AG09309 (cell line): ENCODE measurements at places on chromosomes 12 and 14.

DNA sequence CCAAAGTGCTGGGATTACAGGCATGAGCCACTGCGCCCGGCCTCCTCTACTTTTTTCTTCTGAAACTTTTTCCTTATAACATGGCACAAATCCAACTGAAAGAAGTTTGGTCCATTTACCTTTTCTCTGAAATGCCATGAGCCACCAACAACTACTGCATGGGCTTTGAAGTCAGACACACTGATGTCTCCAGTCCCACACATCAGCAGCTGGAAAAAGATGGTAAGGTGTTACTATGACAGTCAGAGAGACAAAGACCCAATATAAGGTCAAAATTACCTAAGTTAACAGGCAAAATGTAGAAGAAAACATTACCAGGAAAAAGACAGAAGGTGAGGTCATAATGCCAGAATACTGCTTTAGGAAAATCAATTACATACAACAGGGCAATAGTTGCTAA, 48.2 kb downstream of the AREL1 start:
- DNase-seq, result no peak

- no peak for DNase-seq
These were observed 106.9 kb upstream of the KRAS start for GRCh38 chr12:25357595-25357994.

- no peak for DNase-seq
These were observed 48.1 kb downstream of the EPS8 start for GRCh38 chr12:15741082-15741481.

DNA sequence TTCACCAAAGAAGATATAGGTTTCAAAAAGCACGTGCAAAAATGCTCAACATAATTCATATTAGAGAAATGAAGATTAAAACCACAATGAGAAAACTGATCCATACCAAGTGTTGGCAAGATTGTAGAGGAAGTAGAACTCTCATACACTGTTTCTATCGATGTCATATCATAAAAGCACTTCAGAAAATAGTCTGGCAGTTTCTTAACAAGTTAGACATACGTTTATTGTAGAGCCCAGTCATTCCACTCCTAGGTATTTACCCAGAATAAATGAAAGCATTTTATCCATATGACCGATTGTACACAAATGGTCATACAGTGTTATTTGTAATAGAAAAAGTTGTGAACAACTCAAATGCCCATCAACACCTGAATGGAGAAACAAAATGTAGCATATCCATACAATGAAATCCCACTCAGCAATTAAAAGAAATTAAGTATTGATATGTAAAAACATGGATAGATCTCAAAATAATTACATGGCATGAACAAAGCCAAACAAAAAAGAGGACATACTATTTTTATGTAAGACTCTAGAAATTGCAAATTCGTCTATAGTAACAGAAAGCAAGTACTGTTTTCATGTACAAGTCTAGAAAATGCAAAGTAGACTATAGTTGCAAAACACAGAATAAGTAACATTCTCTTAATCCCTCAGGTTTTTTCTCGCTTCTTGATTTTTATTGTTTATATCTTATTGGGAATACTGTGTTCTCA, 41.0 kb downstream of the USP15 start:
- DNase-seq, result no peak

DNA sequence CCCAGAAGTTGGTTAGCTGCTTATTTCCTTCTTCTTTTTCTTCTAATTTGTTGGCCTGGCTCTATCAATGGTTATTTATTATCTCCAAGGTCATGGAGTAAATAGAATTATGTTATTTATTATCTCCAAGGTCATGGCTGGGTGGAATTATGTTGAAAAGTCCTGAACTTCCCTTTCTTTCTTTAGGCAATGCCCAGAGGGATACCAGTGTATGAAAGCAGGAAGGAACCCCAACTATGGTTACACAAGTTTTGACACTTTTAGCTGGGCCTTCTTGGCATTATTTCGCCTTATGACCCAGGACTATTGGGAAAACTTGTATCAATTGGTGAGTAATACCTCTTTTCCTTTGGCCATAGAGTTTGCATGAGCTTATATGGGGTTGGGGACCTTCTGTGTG, 111.6 kb downstream of the SCN8A start:
- DNase-seq, result no peak

- no peak for DNase-seq
These were observed 26.9 kb downstream of the BATF start for GRCh38 chr14:75549169-75549568.

DNA sequence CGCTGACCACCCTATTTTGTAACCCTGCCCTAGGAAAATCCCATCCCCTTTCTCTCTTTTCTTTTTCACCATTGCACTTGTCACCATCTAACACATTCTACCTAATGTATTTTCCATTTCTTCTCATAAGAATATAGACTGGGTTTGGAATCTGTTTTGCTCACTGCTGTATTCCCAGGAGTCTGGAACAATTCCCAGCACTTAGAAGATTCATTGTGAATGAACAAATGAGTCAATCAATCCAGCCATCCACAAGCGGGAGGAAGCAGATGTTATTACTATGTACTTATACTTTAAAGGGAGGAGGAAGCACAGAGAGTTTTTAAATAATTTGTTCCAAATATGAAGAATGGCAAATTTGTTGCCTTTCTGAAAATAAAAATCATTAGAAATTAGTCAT, 142.1 kb downstream of the KIF21A start:
- DNase-seq, result peak; percentile 2

- DNase-seq, result peak; percentile 46
These were observed 15.5 kb downstream of the TRMT5 start for GRCh38 chr14:60965402-60965801.

- no peak for DNase-seq
These were observed 55.2 kb downstream of the SIX1 start for GRCh38 chr14:60594062-60594461.

DNA sequence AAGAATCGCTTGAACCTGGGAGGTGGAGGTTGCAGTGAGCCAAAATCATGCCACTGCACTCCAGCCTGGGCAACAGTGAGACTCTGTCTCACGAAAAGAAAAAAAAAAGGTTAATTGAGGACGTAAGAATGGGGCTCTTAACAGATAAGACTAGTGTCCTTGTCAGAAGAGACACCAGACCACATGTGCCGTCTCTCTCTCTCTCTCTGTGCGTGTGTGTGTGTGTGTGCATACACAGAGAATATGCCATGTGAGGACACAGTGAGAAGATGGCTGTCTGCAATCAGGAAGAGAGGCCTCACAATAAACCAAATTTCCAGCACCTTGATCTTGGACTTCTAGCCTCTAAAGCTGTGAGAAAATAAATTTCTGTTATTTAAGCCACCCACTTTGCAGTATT, 11.7 kb upstream of the ERC1 start:
- DNase-seq, result no peak

DNA sequence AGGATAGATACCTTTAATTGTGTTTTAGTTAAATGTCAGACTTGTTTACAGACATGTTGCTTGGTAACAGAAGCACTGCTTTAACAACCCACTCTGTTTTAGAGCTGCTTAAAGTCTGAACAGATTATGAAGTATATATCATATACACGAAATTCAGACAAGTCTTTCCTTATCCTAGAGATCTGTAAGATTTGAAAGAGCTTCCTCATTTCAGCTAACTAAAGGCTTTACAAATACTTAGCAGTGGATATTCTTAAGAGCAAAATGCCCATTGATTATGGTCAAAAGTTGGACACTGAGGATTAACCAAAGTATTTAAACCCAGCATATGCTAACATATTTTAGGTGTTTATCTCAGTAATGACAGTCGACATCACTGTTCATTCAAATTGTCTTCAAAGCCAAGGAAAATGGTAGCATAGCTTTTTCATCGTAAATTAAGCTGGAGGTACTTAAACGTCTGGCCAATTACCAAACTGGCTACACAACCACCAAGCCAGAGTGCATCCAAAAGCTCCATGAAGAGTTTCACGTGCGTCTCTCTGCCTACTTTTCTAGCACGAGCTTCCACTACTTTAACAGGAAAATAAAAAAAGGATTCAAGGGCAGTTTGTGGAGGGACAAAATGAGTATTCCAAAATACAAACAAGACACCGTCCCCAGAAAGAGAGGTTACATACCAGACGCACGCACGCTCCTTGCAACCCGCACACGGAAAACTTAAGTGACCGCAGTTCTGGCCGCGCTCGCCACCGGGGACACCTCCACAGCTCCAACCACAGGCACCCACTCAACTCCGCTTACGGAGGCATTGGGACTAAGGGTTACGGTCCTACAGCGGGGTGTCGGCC, 565 bp downstream of the CEP83 start:
- no peak for DNase-seq

- DNase-seq, result no peak
These were observed 199.9 kb upstream of the FOXN3 start for GRCh38 chr14:89616852-89617341.

- no peak for DNase-seq
These were observed 27.1 kb downstream of the CCDC92 start for GRCh38 chr12:123945287-123946151.

- DNase-seq, result no peak
These were observed 18.0 kb downstream of the MAP1LC3B2 start for GRCh38 chr12:116577154-116577561.

- no peak for DNase-seq
These were observed 160.1 kb downstream of the KTN1 start for GRCh38 chr14:55739967-55740648.

DNA sequence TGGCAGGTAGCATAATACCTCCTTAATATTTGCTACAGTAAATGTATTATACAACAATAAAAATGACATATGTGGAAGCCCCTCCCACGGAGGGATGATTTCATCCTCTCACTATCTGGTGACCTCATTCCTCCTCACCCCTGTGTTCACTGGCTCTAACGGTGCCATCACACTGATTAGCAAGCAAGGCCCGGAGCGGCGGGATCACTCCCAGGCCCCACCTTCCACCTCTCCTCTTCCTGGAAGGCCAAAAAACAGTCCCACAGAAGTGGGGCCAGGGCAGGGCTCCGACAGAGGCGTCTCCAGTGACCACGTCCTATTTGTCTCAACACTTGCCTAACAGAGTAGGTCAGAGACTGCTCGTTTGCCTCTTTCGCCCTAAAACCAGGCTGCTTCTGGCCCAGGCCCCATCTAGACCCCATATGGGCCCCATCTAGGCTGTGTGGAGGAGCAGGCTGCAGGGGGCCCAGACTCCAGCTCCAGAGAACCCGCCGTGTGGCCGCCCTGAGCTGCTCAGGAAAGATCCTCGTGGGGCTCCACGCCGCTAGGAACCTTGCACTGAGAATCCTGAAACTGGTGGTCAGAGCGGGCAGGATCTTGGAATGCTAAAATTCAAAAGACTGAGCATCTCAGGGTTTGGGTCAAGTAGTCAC, 3.7 kb downstream of the SELPLG start:
- peak; percentile 42 for DNase-seq

DNA sequence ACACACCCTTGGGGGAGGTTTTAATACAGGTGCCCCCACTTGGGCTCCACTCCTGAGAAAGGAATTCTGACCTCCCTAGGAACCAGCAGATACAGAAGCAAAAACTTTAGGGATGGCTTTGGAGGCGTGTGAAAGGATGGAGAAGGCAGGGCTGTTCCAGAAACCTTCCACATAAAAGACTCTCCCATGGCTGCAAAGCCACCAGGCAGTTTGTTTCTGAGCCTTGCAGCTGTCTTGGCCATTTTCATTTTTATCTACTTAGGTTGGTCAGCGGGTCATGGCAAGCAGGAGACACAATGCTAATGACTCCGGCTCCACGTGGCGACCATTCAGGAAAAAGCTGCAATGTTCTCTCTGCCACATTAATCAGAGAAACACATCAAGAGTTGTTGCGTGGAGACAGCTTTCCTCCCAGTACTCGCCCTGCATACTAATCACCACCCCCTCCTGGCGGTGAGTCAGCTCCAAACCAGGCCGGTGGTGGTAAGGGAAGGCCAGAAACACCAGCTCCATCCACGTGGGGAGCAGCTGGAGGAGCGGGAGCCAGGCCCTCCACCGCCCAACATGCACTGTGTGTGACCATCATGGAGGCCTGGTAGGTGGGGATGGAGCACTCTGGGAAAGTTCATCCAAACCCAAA, 30.9 kb upstream of the IRF2BPL start:
- peak; percentile 77 for DNase-seq

DNA sequence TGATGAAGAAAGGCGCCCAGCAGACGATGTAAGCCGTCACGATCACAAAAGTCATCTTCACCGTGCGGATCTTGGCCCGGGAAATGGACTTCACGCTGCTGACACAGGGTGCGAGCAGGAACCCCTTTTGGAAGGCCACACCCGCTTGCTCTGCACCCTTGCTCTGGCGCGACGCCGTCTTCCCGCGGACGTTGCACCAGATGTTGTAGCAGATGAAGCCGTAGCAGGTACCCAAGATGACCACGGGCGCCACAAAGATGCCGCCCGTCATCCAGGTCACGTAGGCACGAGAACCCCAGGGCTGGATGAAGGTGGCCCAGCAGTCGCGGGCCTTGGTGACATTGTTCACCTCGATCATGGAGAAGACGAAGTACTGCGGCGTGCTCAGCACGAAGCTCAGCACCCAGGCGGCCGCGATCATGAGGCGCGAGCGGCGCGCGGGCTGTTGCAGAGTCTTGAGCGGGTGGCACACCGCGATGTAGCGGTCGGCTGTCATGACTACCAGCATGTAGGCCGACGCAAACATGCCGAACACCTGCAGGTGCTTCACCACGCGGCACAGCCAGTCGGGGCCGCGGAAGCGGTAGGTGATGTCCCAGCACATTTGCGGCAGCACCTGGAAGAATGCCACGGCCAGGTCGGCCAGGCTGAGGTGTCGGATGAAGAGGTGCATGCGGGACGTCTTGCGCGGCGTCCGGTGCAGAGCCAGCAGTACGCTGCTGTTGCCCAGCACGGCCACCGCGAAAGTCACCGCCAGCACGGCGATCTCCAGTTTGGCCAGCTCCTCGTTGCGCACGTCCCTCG, 890 bp downstream of the AVPR1A start:
- no peak for DNase-seq

DNA sequence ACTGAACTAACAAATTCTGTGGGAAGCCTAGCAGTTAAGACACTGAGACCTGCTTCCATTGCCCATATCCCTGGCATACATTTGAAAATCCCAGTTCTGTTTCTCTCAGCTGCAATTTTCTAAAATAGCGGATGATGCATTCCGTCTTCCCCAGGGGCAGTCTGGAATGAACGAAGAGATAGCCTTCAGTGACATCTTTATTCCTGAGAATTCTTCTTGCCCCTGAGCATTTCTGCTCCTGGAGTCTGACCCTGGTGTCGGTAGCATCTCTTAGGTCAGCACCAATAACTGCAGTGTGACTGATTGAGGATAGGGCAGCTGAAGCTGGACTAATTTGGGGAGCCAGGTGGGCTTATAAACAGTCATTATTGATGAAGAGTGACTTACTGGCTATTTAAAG, 552.5 kb downstream of the DIO2 start:
- DNase-seq, result no peak

- no peak for DNase-seq
These were observed 939 bp downstream of the TGFB3 start for GRCh38 chr14:75980856-75981255.

DNA sequence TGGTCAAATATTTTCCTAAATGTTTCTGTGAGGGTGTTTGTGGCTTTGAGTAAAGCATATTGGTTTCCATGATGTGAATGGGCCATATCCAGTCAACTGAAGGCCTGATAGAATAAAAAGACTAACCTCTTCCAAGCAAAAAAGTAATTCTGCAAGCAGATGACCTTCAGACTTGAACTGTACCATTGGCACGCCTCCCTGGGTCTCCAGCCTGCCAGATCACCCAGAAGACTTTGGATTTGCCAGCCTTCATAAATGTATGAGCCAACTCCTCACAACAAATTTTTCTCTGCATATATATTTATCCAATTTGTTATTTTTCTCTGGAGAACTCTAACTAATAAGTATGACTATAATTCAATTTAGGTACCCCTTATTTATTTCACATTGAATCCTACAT, 190.3 kb downstream of the KIF21A start:
- no peak for DNase-seq
